ENCODE measurements at places on chromosomes 5 and 9. TPM values are rescaled to one million over a fixed set of nuclear protein-coding genes. Genes with fewer than 3 reads are reported as not detected.

DNA sequence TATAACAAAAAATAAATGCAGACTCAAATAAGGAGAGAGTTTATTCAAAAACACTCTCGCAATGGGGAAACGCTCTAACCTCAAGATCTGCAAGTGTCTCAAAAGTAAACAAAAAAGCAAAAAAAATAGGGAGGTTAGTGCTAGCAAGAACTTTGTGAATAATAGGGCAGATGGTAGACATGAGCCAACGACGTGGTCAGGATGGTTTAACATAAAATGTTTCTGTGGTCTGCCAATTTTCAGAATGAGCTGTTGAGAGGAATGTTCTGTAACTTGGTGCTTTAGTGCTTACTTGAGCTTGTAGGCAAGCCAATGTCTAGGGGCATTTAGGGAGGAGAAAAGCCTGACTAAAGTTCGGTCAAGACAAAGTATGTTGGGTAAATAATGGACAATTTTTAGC, 1813.9 kb upstream of the CDH6 start:
- no peak for DNase-seq

- no peak for DNase-seq
Measured at GRCh38 chr5:52837591-52838001, 49.9 kb downstream of the ITGA1 start.

Gene PCDHA5
- 0.46 TPM for polyA plus RNA-seq

GRCh38 chr5:106780355-106780754, 890.4 kb downstream of the EFNA5 start:
- no peak for DNase-seq

GRCh38 chr5:25362799-25363198, 718.0 kb upstream of the CDH10 start:
- DNase-seq: no peak

- DNase-seq: no peak
Measured at GRCh38 chr5:144142824-144143162, 27.7 kb downstream of the YIPF5 start.

Gene PSMB7
- polyA plus RNA-seq: 148 TPM

Gene DTWD2
- 5.9 TPM for polyA plus RNA-seq

Gene ARL14EPL
- polyA plus RNA-seq: not detected

- no peak for DNase-seq
Measured at GRCh38 chr5:35778259-35778769, 78.4 kb upstream of the IL7R start.

Gene GLRA1
- polyA plus RNA-seq: 0.03 TPM

Gene TGFBI
- polyA plus RNA-seq: 99.6 TPM

DNA sequence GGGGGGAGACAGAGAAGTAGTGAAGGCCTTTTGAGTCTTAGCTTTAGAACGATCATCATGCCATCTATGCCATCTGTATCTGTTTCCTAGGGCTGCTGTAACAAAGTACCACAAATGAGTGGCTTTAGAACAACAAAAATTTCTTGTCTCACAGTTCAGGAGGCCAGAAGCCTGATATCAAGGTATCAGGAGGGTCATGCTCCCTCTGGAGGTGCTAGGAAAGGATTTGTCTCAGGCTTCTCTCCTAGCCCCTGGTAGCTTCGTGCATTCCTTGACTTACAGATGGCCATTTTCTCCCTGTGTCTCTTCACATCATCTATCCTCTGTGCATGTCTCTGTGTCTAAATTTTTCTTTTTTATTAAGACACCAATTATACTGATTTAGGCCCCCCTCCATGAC, 5.2 kb downstream of the CARD6 start:
- no peak for DNase-seq
